Fibroblast of skin of right quadriceps (primary cell): ENCODE measurements at places on chromosomes 7 and 10.

DNA sequence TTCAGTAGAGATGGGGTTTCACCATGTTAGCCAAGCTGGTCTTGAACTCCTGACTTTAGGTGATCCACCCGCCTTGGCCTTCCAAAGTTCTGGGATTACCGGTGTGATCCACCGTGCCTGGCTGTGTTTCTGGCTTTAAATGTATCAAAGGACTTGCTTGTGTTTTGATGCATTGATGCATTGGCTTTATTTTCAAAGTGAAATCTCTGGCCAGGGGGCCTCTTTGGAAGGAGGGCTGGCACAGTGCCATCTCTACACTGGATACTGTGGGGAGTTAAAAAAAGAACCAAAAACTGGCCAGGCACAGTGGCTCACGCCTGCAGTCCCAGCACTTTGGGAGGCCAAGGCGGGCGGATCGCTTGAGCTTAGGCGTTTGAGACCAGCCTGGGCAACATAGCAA is 16.0 kb downstream of the MNX1 start:
- no peak for DNase-seq

GRCh38 chr10:120553911-120554310 is 96.9 kb downstream of the PLPP4 start:
- DNase-seq: no peak

DNA sequence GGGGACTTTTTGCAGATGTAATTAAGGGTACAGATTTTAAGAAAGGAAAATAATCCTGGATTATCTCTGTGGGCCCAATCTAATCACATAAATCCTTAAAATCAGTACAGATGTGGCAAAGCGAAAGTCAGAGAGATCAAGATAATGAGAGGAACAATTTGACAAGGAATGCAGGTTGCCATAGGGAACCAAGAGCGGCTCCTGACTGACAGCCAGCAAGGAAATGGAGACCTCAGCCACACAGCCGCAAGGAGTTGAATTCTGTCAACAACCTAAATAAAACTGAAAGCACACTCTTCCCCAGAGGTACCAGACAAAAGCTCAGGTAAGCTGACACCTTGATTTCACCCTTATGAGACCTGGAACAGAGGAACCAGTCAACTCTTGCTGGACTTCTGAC is 3.4 kb upstream of the PNPLA8 start:
- DNase-seq: no peak

GRCh38 chr10:102003541-102003940 is 52.4 kb downstream of the ARMH3 start:
- DNase-seq: peak; percentile 8

DNA sequence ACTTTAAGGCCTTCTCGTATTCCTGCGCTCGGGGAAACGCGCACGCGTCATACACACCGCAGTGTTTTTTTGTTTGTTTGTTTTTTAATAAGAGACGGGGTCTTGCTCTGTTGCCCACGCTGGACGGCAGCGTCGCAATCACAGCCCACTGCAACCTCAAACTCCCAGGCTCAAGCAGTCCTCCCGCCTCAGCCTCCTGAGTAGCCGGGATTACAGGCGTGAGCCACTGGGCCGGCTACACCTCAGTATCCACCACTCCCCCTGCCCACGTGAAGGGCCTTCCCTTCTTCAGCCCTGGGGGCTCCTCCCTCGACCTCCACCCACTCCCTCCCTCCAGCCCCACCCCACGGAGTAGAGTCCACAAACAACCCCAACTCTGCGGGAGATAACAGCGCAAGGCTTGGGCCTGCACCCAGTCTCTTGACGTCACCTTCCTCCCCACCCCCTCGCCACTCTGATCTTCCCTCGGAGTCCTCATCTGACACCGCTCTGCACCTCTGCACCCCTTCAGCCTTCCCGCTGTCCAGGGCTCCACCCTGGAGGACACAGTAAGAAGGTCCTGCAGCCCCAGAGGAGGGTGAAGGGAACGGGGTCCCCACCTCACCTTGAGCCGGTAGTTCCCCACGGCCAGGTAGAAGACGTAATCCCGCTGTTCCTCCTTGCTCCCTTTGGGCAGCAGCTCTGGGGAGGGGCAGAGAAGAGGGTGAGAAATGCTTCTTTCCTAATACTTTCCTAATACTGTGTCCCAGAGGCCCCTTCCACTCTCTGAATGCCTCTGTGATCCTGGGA is 2.8 kb upstream of the CLDN15 start:
- no peak for DNase-seq

- DNase-seq: peak; percentile 72
Observed at GRCh38 chr10:24272374-24272773, 63.4 kb downstream of the KIAA1217 start.

DNA sequence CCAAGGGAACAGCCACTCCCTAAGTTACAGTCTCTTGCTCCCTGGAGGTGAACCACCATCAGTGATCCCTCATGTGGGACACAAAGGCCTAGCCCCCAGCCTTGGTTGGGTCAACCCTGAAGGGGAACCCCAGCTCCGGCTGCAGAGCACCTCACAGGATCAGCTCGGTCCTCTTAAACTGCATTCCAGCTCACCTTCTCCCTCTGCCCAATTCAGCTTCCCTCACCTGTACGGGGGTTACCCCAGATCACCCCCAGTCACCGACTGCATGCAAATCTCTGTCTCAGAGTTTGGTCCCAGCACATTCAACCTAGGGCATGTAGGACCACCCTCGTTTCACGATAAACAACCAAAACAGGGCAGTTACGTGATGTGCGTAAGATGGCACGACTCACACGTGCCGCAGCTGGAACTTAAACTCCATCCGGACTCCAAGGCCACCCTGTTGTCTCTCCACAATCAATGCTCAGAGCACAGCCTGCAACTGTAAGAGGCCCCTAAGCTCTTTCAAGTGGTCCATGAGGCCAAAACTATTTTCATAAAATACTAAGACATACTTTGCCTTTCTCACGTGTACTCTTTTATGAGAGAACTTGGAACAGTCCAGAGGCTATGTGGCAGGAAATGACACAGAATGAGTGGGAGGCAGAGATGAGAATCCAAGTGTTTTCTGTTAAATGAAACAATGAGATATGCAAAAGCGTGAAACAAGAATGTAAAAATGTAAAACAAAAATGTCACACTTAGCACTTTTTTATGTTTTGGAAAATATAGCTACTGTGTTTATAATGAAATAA is 285.2 kb downstream of the PTPRN2 start:
- DNase-seq: no peak

GRCh38 chr7:23107781-23108180 is 2.2 kb downstream of the KLHL7 start:
- DNase-seq: no peak

GRCh38 chr10:120387326-120387725 is 69.7 kb upstream of the PLPP4 start:
- DNase-seq: peak; percentile 77

DNA sequence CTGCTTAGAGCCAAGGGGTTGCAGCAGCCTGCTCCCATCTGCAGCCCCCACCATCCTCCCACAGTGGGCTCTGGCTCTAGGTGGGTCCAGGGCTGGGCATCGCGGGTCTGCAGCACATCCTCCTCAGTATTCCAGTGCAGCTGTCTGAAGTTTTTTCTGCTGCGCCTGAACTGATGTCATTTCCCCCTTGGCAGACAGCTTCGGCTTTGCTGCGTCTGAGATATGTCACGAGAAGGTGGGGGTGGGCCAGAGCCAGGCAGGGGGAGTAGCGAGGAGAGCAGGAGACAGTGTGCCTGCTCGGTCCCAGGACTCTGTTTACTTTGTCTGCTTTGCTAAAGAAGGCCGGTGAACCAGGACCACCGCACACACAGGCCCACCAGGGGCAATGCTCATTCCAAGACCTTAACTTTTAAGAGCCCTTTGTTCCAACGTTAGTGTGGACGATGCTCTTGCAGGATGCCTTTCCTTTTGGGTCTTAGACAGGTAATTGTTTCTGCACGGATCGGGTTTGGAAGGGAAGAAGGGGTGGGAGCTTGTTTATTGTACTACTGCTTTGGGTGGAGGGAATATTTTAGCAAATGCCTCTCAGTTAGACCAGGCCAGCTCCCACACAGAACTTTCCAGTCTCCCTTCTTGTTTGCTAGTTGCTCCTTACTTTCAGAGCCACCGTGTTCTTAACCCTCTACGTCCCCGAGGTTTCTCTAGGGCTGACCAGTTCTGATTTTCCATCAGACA is 32.4 kb downstream of the WBP1L start:
- peak; percentile 86 for DNase-seq

GRCh38 chr10:63698787-63699150 is 177.6 kb downstream of the REEP3 start:
- no peak for DNase-seq

GRCh38 chr7:124113045-124113444 is 80.2 kb upstream of the TMEM229A start:
- DNase-seq: no peak

GRCh38 chr7:8628656-8629055 is 195.2 kb downstream of the NXPH1 start:
- DNase-seq: no peak

GRCh38 chr7:139937715-139938114 is 108.7 kb downstream of the TBXAS1 start:
- DNase-seq: no peak

GRCh38 chr7:42914421-42915045 is 2.7 kb upstream of the C7orf25 start:
- DNase-seq: peak; percentile 80

- no peak for DNase-seq
Observed at GRCh38 chr7:139431459-139431858, 52.0 kb downstream of the KLRG2 start.

- DNase-seq: no peak
Observed at GRCh38 chr10:677750-678661, 11.5 kb downstream of the DIP2C start.

- DNase-seq: peak; percentile 47
Observed at GRCh38 chr7:23184709-23185359, 3.0 kb downstream of the NUP42 start.

DNA sequence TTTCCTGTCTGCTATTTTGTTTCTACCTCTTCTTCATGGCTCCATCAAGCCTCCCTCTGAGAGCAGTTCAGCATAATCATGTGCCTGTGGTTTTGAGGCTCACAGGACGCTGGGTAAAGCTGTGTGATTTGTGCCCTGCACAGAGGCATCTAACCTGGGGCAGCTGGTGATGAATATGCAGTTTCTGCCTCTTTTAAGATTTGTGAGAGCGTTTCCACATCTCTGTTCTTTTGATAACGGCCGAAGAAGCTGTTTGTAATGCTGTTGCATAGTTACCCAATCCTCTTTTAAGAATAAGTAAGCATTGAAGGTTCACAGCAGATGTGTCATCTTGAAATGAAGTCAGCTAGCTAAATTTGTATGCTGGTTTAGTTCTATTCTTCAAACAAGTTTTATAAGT is 45.2 kb downstream of the PNLIPRP3 start:
- no peak for DNase-seq

DNA sequence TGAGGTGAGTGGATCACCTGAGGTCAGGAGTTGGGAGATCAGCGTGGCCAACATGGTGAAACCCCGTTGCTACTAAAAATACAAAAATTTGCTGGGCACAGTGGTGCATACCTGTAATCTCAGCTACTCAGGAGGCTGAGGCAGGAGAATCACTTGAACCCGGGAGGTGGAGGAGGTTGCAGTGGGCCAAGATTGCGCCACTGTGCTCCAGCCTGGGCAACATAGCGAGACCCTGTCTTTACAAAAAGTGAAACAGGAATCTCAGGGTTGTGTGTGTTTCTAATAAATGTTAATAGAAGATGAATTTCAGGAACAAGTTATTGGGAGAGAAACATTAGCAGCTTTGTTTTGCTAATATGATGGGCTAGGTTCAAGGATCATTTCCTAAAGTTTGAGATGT is 19.9 kb downstream of the PPP2R2D start:
- DNase-seq: no peak

- peak; percentile 6 for DNase-seq
Observed at GRCh38 chr10:71068861-71069271, 143.5 kb upstream of the UNC5B start.

- DNase-seq: no peak
Observed at GRCh38 chr10:122838880-122839279, 6.8 kb downstream of the CUZD1 start.

DNA sequence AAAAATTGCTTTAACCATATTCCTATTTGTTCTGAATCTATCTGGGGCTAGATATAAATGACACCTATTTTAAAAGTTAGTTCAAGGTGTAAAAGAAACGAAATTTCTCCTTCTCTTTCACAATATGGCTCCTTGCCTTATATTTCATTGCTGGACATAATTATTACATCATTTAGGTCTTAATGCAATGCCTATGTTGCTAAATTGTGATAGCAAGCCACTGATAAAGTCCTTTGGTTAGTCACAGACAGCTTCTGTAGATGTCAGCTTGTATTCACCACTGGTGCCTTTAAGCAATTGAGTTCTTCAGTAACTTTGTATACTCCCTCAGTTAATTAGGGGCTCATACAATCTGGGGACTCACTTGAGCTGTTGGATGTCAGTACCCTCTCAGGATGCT is 1236.6 kb downstream of the GATA3 start:
- DNase-seq: no peak

GRCh38 chr7:141301544-141301943 is 227.7 kb downstream of the TMEM178B start:
- DNase-seq: no peak

- no peak for DNase-seq
Observed at GRCh38 chr10:79116368-79116767, 47.6 kb downstream of the ZMIZ1 start.

DNA sequence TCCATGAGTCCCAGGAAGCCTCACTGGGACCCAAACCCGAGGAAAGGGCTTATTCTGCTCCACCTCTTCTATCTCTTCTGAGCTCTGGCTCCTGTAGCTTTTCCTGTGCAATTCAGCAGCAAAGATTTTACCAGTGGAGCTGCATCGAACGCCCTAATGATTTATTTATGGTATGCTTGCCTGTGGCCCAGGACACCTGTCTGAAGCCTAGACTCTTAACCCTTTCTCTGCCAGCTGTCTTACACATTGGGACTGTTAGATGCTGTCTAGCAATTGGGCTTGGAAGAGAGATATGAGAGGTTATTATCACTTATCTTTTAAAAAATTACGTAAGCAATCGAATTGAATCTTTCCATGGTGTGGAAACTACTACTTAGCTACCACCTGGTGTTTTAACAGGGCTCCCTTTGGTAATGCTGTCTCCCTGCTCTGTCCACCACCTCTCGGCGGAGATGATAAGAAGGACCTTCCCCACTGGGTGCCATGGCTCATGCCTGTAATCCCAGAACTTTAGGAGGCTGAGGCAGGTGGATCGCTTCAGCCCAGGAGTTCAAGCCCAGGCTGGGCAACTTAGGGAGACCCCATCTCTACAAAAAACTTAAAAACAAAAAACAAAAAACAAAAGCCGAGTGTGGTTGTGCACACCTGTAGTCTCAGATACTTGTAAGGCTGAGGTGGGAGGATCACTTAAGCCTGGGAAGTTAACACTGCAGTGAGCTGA is 8.8 kb downstream of the ACSL5 start:
- DNase-seq: no peak

GRCh38 chr7:28868712-28869111 is 89.4 kb downstream of the TRIL start:
- DNase-seq: no peak

- DNase-seq: no peak
Observed at GRCh38 chr7:121795736-121796135, 77.2 kb upstream of the PTPRZ1 start.

GRCh38 chr10:124231168-124232155 is 138.1 kb upstream of the CHST15 start:
- no peak for DNase-seq

DNA sequence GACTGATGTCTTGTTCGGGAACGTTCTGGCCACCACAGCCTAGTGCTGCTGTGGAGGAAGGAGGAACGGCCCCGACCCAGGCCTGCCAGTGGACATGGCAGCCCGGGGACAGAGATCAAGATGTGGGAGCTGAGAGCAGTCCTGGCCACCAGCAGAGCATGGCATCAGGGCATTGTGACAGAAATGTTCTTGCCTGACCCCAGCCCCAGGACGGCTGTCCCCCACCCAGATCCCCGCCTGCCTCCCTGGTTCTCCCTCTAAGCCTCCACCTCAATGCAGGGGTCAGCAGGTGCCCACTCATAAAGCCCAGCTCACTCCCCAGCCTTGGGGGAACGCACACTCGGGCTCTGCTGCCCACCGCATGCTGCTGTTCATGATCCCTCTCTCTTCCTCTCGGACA is 42.9 kb upstream of the HSPA12A start:
- no peak for DNase-seq
